ENCODE measurements at places on chromosomes 4 and X. TPM values are rescaled to one million over a fixed set of nuclear protein-coding genes. Genes with fewer than 3 reads are reported as not detected.

Gene BANK1
- total RNA-seq: 0.68 TPM

Gene VCX3A
- total RNA-seq: 0.25 TPM

Gene MAOB
- total RNA-seq: 0.74 TPM

Gene ZIC3
- 78.0 TPM for total RNA-seq

Gene TEX11
- total RNA-seq: 0.18 TPM

Gene RAB33A
- 3.0 TPM for total RNA-seq

Gene HSD17B13
- total RNA-seq: 0.25 TPM

Gene GNRHR
- total RNA-seq: not detected

Gene BTC
- 0.07 TPM for total RNA-seq

Gene NKRF
- 13.0 TPM for total RNA-seq

Gene PABPC1L2A
- total RNA-seq: 0.83 TPM

DNA sequence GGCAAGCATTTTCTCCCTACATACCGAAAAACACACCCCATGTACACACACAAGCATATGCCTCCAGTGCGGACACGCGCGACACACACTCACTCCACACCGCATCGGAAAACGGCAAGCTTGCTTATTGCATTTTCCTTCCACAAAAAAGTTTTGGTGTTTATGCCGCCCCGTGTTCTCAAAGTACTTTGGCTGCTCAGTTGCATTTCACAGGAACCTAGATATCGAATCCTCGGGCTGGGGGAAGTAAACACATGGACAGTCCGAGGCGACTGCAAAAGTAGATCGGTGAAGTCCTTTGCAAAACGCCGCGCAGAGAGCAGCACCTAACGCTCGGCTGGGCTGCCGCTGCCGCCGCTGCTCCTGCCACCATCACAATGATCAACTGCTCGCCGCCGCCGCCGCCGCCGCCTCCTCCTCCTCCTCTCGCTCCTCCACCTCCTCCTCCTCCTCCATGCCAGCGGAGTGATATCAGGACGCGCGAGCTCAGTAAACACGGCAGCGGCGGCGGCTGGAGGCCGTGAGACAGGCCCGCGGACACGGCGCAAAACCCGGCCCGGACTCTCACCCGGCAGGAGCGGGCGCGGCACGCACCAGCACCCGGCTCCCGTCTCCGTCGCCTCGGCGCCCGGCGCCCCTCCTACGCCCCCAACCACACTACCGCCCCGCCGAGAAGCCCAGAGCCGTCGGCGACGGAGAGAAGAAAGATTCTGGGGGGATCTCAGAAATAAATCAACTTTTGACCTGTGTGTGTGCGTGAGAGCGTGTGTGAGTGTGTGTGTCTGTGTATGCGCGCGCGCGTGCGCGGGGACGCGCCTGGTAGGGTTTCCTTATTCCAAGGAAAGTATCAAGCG lies at the start of gene MAML3:
TSS of gene MAML3 (minus strand) at position 467 of the 854 bp plus-strand sequence. CDS start 857 bp downstream, outside the sequence.
- peaks cover 6% of the 10 kb centered on the region for H3K27me3 ChIP-seq
- no peaks in the 10 kb centered on the region for H3K36me3 ChIP-seq
- H3K27ac ChIP-seq: peak within 1 kb of the TSS; percentile 88
- H3K4me1 ChIP-seq: peaks cover 13% of the 10 kb centered on the region

DNA sequence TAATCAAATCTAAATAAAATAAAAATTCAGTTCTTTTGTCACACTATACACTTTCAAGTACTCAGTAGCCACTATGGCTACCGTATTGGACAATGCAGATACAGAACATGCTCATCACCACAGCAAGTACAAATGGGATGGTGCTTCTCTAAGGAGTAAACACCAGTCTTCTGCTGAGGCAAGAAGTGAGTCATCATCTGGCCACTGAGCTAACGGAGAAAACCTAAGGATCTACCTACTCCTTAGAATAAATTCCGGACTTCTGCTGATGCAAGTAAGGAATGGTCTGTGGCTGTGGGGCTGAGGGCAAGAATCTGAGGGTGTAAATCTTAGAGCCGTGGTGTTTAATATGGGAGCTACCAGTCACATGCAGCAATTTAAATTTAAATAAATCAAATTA lies 11.3 kb upstream of the RBMXL3 start:
- no peak overlapping the region for H3K27ac ChIP-seq
- peaks cover 18% of the 10 kb centered on the region for H3K4me1 ChIP-seq
- DNase-seq: no peak
- H3K36me3 ChIP-seq: no peaks in the 10 kb centered on the region

- H3K27me3 ChIP-seq: no peaks in the 10 kb centered on the region
- peaks cover 6% of the 10 kb centered on the region for H3K4me1 ChIP-seq
- H3K4me3 ChIP-seq: no peak overlapping the region
- DNase-seq: no peak
- H3K36me3 ChIP-seq: no peaks in the 10 kb centered on the region
These were observed 13.0 kb downstream of the SH3BP2 start for GRCh38 chr4:2805712-2806389.

DNA sequence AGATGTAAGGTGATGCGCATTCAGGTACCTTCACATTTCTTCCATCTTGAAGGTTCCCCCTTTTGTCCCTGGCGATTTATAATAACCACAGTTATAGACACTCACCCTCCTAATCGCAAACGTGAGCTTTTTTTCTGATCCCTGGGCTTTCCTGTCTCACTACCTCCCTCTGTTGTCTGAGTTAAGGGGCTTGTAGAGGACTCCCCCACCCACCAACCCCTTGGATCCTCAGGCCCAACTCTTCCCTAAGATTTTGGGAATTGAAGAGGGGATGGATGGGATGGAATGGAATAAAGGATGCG lies 1.4 kb downstream of the CNKSR2 start:
- H3K4me1 ChIP-seq: peaks cover 25% of the 10 kb centered on the region
- H3K27ac ChIP-seq: no peak overlapping the region
- H3K36me3 ChIP-seq: no peaks in the 10 kb centered on the region
- DNase-seq: no peak
- H3K4me3 ChIP-seq: peak overlapping the region; percentile 87

DNA sequence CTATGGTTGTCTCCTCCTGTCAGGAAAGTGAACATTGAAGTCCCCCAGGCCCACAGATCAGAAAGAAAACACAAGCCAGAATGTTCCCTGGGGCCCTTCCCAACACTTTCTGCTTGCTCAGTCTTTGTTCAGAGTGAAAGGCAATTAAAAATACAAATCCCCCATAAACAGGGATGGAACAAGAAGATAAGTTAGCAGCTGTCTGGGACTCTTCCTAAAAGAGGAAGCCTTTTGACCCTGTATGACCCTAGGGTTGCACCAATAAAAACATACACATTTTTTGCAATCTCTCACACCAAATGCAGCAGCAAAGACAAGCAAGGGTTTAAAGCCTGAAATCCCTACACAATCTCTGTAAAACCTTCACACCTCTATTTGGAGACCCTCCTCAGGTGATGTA lies 22.6 kb downstream of the IRF2 start:
- DNase-seq: no peak
- H3K36me3 ChIP-seq: no peaks in the 10 kb centered on the region
- no peak overlapping the region for H3K4me3 ChIP-seq
- H3K27ac ChIP-seq: peak overlapping the region; percentile 25
- H3K27me3 ChIP-seq: no peaks in the 10 kb centered on the region

GRCh38 chrX:121084903-121085611 lies 37.6 kb downstream of the GLUD2 start:
- DNase-seq: no peak
- no peak overlapping the region for H3K27ac ChIP-seq
- H3K4me1 ChIP-seq: peaks cover 7% of the 10 kb centered on the region

DNA sequence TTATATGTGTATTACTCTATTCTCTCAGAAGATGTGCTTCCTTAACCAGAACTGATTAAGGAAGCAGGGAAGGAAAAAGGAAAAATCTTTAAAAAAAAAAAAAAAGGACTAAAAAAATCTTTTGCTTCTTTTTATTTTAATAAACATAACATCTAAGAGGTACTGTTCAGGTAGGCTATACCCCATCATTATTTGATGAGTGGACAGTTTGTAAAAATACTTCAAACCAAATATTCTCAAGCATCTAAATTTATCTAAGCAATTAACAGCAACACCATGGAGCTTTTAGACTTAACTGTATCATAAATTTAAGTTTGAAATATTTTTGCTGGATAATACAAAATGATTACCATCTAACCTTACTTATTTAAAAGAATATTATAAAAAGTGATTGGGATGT lies 168.9 kb downstream of the MAB21L2 start:
- no peak overlapping the region for H3K27ac ChIP-seq
- peaks cover 3% of the 10 kb centered on the region for H3K36me3 ChIP-seq
- H3K4me1 ChIP-seq: no peaks in the 10 kb centered on the region
- no peak overlapping the region for H3K4me3 ChIP-seq

- H3K4me3 ChIP-seq: no peak overlapping the region
- no peak for DNase-seq
- no peaks in the 10 kb centered on the region for H3K4me1 ChIP-seq
- H3K27ac ChIP-seq: no peak overlapping the region
- H3K36me3 ChIP-seq: no peaks in the 10 kb centered on the region
These were observed 437.6 kb downstream of the IL1RAPL1 start for GRCh38 chrX:29024871-29025270.

GRCh38 chrX:132648895-132649294 lies 160.1 kb upstream of the MBNL3 start:
- peaks cover 19% of the 10 kb centered on the region for H3K4me1 ChIP-seq
- peaks cover 3% of the 10 kb centered on the region for H3K36me3 ChIP-seq
- no peak for DNase-seq

GRCh38 chr4:118969359-118969758 lies 80.7 kb downstream of the SYNPO2 start:
- DNase-seq: peak; percentile 19
- no peak overlapping the region for H3K4me3 ChIP-seq
- peaks cover 25% of the 10 kb centered on the region for H3K4me1 ChIP-seq
- no peaks in the 10 kb centered on the region for H3K36me3 ChIP-seq

- H3K27me3 ChIP-seq: no peaks in the 10 kb centered on the region
- no peak overlapping the region for H3K4me3 ChIP-seq
- H3K27ac ChIP-seq: no peak overlapping the region
- peaks cover 54% of the 10 kb centered on the region for H3K4me1 ChIP-seq
- no peak for DNase-seq
- H3K36me3 ChIP-seq: peaks cover 12% of the 10 kb centered on the region
These were observed 28.3 kb downstream of the ADD1 start for GRCh38 chr4:2871911-2872310.

- peak; percentile 42 for DNase-seq
- H3K4me1 ChIP-seq: peaks cover 3% of the 10 kb centered on the region
- peak overlapping the region; percentile 95 for H3K27ac ChIP-seq
- peaks cover 25% of the 10 kb centered on the region for H3K27me3 ChIP-seq
These were observed 80.8 kb downstream of the HMGN5 start for GRCh38 chrX:81120936-81121371.

DNA sequence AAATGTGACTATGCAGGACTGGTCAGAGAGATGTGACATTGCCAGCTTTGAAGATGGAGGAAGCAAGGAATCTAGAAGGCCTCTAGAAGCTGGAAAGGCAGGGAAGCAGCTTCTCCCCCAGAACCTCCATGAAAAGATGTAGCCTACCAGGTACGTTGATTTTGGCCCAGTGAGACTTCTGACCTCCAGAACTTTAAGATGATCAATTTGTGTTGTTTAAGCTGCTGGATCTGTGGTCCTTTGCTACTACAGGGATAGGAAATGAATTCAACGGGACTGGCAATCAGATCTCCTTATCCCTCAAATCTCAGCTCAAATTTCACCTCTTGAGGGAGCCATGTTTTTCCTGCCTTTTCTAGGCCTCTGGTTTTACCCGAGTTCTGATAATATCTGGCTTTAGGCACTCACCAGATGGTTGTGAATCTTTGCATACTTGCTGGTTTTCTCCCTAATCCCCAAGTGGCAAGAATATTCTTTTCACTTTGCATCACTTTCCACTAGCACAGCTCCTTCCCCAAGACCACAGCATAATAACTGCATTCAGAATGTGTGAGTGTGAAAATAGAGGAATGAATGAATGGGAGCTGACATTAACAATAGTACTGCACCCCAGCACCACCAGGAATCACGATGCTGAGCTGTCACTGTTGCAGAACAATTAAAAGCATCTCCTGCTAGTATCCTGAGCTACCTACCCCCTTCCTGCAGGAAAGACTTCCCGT lies 25.5 kb upstream of the TMSB4X start:
- H3K27ac ChIP-seq: no peak overlapping the region
- no peaks in the 10 kb centered on the region for H3K27me3 ChIP-seq
- no peak for DNase-seq
- H3K4me1 ChIP-seq: peaks cover 31% of the 10 kb centered on the region
- H3K36me3 ChIP-seq: no peaks in the 10 kb centered on the region

GRCh38 chr4:68589790-68590189 lies 13.7 kb upstream of the UGT2B17 start:
- no peak overlapping the region for H3K27ac ChIP-seq
- H3K4me3 ChIP-seq: no peak overlapping the region
- DNase-seq: no peak
- H3K4me1 ChIP-seq: no peaks in the 10 kb centered on the region
- H3K27me3 ChIP-seq: no peaks in the 10 kb centered on the region

DNA sequence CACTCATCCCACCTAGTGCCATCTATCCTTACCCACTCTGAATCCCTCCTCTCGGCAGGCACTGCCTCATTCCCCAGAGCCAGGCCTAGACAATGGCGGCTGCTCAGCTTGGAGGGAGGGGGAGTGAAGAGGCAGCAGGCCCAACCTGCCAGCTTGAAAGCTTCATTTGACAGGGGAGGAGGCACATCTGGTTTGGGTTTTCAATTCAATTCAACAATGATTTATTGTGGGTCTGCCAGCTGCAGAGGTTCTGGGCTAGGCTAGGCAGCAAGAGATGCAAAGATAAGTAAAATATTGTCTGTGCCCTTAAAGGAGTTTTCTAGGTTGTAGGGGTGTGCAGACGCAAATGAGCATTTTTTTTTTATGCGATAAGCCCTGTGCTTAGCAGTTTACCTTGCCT lies 58.5 kb downstream of the RTL9 start:
- no peak overlapping the region for H3K27ac ChIP-seq
- H3K4me1 ChIP-seq: peaks cover 25% of the 10 kb centered on the region
- no peak for DNase-seq
- no peak overlapping the region for H3K4me3 ChIP-seq
- no peaks in the 10 kb centered on the region for H3K36me3 ChIP-seq

- no peak overlapping the region for H3K27ac ChIP-seq
- H3K36me3 ChIP-seq: no peaks in the 10 kb centered on the region
- no peak for DNase-seq
These were observed 136.1 kb downstream of the VSIG4 start for GRCh38 chrX:65903750-65904149.

DNA sequence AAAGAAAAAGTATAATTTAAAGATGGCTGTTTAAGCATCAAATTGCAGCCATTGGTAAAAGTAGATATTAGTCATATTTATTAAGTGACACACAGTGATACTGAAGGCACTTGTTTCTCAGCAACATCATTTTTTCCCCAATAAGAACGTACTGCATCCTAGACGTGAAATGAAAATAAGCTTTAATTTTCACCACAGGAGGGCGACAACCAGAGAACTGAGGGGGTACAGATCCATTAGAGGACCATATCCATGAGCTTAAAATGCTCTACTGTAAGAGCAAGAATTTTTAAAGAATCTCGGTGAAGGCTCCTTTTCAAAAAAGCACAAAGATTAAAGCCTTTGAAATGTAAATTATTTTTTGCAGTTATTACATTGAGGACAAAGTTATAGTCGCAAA lies 33.4 kb downstream of the FRG1 start:
- H3K27me3 ChIP-seq: peaks cover 9% of the 10 kb centered on the region
- DNase-seq: no peak
- no peak overlapping the region for H3K27ac ChIP-seq
- H3K4me3 ChIP-seq: no peak overlapping the region
- H3K4me1 ChIP-seq: 0 out of 2 replicates have a peak, but pooled peaks cover 3% of the 10 kb centered on the region
